ENCODE measurements at places on chromosomes 4 and X.
A peak's percentile ranks its signal among the peaks of the same experiment; 100 is the strongest.

DNA sequence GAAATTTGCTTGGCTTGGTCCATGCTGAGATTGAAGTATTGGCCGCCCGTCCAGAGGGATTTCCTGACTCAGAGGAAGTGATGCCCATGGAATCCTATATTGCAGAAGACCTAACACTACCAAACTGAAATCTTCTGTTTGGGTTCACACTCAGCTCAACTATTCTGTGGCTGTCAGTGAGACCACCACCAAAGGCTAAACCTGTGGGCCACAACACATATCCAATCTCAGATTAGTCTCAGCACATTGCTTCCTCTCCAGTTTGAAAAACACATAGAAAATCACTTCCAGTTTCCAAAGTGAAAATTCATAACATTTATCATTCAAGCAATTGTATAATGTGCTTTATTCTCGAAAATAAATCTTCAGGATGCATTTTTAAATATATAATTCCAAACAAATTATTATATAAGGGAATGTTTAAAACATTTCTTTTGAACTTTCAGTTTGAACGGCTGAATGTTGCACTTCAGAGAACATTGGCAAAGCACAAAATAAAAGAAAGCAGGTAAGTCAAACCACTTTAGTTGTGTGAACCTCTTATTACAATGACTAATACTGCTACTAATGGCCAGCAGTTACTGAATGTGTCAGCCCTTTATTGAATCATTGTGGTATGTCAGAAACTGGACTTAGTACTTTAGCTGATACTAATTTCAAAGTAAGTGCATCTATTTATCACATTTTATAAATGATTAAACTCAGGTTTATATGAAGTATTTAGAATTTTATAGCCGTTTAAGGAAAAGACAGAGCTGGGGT is 37.0 kb downstream of the GUCY1A1 start:
- peak; percentile 67 for DNase-seq

DNA sequence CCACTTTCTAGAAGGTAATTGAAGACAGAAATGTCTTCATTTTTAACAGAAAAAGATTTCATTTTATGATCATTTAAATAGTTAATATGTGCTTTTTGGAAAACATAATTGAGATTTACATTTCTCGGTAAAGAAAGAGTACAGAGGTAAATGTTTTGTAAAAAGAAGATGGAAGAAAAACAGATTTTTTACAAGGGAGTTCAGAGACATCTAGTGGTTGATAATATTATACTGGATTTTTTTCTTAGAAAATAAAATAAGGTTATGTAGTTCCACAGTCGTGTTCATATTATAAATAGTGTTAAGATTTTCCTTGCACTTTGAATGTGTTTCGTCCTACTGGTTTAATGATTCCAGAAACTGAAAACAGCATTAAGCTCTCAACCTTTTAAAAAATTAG is 60.6 kb downstream of the SMARCA1 start:
- no peak for DNase-seq

- no peak for DNase-seq
These were observed 20.0 kb upstream of the PRRG3 start for GRCh38 chrX:151675121-151675746.

- no peak for DNase-seq
These were observed 42.3 kb upstream of the CCSER1 start for GRCh38 chr4:90084967-90085295.

- DNase-seq: no peak
These were observed 565.4 kb upstream of the ATOH1 start for GRCh38 chr4:93263166-93263565.

DNA sequence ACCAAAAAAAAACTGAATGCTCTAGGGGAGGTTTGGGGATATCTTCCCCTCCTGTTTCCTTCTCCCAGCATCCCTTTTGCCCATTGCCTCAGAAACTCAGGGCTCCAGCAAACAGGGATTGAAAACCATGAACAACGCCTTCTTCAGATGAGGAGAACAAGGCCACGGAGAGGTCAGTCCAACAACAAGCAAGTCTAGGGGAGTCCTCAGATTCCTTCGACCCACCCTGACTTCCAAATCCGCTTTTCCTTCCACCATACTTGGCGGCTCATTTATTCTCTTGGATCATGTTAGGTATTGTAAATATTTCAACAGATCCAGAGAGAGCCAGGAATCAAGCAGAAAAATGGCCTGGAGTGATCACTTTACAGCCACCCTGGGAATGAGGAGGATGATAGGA is 21.9 kb downstream of the REELD1 start:
- no peak for DNase-seq

DNA sequence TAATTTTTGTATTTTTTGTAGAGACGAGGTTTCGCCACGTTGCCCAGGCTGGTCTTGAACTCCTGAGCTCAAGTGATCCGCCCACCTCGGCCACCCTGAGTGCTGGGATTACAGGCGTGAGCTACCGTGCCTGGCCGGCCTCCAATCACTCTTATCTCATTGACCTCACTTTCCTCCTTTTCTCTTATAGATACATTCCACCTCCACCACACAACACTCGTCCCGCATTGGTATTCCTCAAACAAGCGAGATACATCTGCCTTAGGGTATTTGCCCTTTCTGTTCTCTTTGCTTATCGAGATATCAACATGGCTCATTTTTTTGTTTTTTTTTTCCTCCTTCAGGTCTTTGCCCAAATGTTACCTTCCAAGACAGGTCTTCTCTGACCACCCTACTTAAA is 1.8 kb upstream of the PRPS1 start:
- no peak for DNase-seq

- no peak for DNase-seq
These were observed 8.1 kb downstream of the HGFAC start for GRCh38 chr4:3449574-3450534.

All from large intestine (tissue), 12 donors.